GM03348 (cell line): ENCODE measurements at places on chromosomes 7 and 10.

GRCh38 chr10:21507150-21507549 lies 18.3 kb downstream of the SKIDA1 start:
- DNase-seq, result no peak

GRCh38 chr10:43731486-43731885 lies 82.8 kb upstream of the ZNF32 start:
- no peak for DNase-seq

DNA sequence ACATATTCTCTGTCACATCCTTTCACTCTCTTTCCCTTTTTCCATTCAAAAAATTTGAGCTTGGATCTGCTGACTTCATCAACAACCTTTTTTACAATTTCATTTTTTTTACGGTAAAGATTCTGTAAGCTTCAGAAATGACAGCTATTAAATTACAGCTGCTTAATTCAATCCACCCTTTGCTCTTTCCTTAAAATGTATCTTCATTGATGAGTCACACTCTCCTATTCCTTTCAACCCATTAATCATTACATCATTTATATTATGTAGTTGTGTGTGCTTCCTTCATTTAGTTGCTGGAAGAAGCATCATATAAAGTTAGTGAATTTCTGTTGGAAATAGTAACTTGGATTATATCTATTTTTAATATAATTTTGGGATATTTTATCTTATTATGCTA lies 67.1 kb upstream of the MAGI2 start:
- no peak for DNase-seq

- no peak for DNase-seq
These were observed 14.5 kb downstream of the NOBOX start for GRCh38 chr7:144388950-144389349.

DNA sequence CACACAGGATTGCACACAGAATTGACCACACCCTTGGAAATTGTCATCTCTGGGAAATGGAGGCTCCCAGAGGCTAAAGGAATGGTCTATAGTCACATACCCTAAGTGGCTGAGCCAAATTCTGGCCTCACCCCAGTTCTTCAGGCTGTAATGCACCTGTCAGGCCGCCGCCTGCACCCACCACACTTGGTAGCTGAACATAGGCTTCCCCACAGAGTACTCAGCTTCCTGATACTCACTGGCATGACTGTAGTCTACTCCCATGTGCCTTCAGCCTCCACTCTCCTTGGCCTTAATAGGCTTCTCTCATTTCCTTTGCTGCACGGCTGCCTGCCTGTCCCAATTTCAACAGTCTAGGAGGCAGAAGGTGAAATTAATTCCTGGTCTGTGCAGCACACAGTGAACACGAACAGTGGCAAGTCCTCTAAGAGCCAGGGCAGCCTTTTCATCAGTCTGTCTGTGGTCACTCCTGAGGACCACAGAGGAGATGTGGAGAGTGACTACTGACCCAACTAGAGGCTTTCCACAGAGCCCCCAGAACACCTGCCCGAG lies 42.5 kb downstream of the NUDCD3 start:
- DNase-seq, result no peak
